Hepatocyte (in vitro differentiated cells): ENCODE measurements at places on chromosomes 11 and 22. TPM values are rescaled to one million over a fixed set of nuclear protein-coding genes. Genes with fewer than 3 reads are reported as not detected.

DNA sequence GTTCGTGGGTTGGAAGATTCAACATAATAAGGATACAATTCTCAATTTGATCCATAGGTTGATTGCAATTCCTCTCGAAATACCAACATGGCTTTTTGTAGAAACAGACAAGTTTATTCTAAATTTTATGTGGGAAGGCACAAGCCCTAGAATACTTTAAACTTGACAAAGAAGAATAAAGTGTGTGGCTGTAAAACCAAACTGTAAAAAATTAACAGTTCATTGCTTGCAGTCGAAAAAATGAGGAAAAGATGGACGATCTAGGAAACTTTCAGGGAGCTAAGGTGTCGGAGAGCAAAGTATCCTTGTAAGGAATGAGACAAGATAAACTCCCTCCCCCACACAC lies 1.0 kb upstream of the GLB1L3 start:
- no peak for DNase-seq

DNA sequence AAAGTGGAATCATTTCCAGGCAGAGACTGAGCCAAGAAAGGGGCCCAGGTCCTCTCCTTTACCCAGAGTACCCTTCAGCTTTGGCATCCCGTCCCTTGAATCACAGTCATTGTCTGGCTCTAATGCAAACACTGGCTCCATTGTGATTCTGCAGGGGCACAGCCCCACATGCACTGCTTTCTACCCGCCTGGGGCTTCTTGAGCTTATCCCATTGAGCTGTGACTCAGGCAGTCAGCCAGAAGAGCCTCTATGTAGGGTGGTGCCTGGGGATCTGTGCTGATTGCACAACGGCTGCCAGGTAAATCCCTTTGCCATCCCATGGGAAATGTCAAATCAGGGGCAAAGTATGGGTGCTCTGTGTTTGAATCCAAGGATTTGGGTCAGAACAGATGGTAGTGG lies 88.9 kb downstream of the RASSF10 start:
- DNase-seq, result no peak

DNA sequence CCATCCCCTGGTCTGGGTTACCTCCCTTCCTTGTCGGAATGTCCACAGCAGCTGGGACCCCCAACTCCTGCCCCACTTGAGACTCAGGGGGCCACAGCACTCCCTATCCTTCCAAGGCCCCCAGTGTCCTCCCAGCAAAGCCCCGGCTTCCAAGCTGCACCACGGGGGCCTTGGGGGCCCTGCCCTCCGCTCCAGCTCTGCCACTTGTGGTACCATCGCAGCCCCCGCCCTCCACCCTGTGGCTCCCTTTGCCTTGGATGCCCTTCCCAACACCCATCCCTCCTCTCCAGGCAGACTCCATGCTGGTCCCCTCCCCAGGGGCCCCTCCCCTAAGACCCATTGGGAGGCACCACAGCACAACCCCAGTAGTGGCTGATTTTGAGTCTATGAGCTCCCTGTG lies 17.3 kb downstream of the TMEM258 start:
- DNase-seq, result no peak

DNA sequence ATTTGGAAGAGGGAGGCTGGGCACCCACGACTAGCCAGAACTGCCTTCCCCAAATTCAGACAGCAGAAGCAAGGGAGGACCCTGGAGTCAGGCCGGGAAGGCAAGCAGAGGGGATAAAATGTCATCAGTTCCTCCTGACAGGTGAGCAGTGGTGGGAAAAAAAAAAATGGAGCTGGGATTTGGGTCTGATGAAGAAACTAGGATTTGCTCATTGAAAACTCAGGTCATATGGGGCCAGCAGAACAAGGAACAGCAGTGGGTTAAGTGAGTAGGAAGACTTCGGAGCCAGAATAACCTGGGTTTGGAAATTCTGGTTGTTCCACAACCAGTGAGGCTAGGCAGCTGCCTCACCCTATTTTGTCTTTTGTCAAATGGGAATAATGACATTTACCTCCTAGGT lies 28.9 kb upstream of the DRD2 start:
- DNase-seq, result no peak

- DNase-seq, result peak; percentile 52
These were observed 120.9 kb downstream of the ME3 start for GRCh38 chr11:86551288-86552092.

- DNase-seq, result peak; percentile 31
These were observed 69.0 kb downstream of the LARGE1 start for GRCh38 chr22:33851240-33851639.

TNNI2 gene
- 0.73 and 2.4 TPM in 2 replicates for total RNA-seq

- DNase-seq, result no peak
These were observed 181.1 kb downstream of the HIPK3 start for GRCh38 chr11:33438301-33438700.

TAGLN gene
- 126 and 150 TPM in 2 replicates for total RNA-seq

DNA sequence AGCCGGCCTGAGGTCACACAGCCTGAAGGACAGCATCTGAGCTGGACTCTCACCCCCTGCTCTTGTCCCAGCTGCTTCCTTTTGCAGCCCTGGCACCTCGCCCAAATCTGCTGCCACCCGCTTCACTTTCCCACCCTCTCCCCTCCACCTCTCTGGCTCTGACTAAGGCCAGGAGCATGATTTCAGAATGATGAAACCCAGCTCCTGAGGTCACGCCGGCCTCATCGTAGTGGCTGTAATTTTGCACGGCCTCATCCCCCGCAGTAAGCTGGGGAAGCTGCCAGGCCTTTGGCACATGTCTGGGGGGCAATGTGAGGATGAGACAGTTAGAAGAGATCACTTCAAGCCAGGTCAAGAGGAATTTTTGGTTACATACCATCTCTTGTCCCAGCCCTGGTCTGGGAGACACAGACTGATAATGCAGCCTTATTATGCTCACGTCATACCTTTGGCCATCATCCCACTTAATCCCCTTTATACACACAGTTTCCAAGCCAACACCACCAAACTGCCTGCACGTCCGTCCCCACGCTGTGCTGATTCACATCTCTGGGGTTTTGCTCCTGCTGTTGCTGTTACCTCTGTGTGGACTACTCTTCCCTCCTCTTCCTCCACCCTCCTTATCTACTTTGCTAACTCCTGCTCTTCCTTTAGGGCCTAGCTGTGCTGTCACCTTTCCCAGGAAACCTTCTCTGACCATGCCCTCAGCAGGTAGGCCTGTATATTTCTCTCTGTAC lies 58.1 kb downstream of the CHRDL2 start:
- peak; percentile 77 for DNase-seq

- no peak for DNase-seq
These were observed 394.4 kb downstream of the OPCML start for GRCh38 chr11:133137939-133138338.

GGT5 gene
- total RNA-seq, result 5.8 and 9.8 TPM in 2 replicates

- DNase-seq, result no peak
These were observed 1.3 kb downstream of the HPS5 start for GRCh38 chr11:18320617-18321016.

SNX32 gene
- 2.3 and 2.9 TPM in 2 replicates for total RNA-seq

DNA sequence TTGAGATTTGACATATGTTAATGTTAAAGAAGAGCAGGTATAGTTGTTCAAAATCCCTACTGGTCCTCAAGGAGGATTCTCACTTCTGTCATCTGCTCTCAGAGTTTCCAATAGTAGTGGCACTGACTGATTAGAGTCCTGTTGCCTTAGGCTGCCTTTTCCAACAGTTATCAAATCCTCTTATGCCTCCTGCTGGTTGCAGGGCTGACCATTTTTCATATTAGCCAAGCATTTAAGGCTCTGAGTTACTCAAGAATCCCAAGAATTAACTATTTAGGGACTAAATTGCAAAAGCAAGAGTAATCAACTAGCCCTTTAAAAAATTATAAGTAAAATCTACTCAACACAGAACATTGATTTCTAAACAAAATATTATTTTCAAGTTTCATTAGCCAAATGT lies 212.0 kb upstream of the CHORDC1 start:
- DNase-seq, result peak; percentile 44

- no peak for DNase-seq
These were observed 60.3 kb downstream of the AASDHPPT start for GRCh38 chr11:106137758-106138157.

DNA sequence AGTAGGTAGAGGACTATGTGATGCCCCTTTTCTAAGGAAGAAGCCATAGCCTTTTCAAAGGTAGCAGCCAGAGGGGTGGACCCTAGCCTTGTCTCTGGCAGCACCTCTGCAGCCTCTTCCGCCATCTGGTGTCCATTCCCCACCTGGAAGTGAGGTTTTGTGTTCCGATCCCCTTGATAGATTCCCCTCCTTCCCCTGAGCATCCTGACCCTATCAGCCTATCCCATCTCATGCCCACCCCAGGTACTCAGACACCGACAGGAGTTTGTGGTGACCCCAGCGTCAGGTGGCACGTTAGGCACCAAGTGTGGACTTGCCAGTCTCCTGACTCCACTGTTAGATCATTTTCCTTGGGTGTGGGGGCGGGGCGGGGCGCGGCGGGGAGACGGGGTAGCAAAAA lies 398 bp upstream of the FAM89B start:
- DNase-seq, result peak; percentile 70

DNA sequence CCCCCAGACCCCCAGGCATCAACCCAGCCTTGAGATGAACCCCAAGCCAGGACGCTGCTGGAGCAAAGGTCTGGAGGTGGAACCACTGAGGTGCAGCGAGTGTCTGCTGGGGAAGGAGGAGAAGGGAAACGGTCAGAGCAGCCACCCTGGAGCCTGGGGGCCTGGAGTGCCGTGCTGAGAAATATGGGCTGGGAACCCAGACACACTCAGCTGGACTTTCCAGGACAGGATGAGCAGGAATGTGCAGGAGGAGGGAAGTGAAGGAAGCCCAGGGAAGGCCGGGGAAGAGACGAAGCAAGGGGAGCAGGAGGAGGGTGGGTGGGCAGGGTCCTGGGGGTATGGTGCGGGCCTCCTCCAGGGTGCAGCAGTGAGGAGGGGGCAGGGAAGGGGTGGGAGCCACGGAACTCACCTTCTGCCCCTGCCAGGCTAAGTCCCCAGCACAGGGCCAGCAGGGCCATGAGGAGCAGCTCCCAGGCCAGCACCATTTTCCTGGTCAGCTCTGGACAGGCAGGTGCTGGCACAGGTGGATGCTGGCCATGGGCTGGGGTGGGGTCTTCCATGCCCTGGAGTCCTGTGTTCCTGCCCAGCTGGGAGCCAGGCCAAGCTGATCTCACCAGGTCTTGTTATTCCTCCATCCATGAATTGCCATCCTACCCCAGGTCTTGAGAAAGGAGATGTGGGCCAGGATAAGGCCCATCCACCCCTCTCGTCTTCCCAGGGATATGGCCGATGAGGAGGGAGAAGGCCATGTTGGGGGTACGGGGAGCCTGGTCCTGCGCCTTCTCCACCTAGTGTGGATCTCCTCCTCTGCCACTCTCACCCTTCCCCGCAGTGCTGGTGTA lies 40.0 kb downstream of the CSF2RB start:
- no peak for DNase-seq

- DNase-seq, result no peak
These were observed 2310.2 kb downstream of the LRRC4C start for GRCh38 chr11:39149214-39149613.

- DNase-seq, result no peak
These were observed 144.5 kb downstream of the DBX1 start for GRCh38 chr11:20015529-20016427.

CD3D gene
- total RNA-seq, result 0.92 and 2.3 TPM in 2 replicates

- no peak for DNase-seq
These were observed 99.3 kb downstream of the CWC15 start for GRCh38 chr11:94873916-94874540.

DNA sequence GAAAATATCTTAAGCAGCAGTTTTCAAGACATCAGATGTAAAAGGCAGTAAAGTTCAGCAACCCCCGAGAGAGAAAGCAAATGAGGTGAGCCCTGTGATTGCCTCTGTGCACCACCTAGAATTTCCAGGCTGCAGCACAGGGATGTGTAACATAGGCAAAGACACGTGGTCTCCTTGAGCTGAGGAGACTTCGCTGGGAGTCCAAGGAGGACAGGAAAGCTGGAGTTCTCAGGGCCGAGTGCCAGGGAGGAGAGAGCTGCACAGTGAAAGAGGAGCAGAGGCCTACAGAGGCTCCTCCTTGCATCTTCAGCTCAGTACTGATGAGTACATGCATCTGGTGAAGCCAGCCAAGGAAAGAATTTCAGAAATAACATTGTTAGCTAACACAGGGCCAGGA lies 17.6 kb upstream of the TOLLIP start:
- DNase-seq, result no peak

- no peak for DNase-seq
These were observed 308.8 kb downstream of the TBC1D22A start for GRCh38 chr22:47071078-47071806.

CABP4 gene
- not detected in 2 replicates for total RNA-seq

GRCh38 chr11:65423516-65424204 lies 1.1 kb downstream of the NEAT1 start:
- no peak for DNase-seq

- no peak for DNase-seq
These were observed 375.0 kb downstream of the NTM start for GRCh38 chr11:131745405-131745804.

- DNase-seq, result no peak
These were observed 125.9 kb upstream of the SYT13 start for GRCh38 chr11:45412051-45412471.

ASRGL1 gene
- 5.1 and 9.5 TPM in 2 replicates for total RNA-seq

DNA sequence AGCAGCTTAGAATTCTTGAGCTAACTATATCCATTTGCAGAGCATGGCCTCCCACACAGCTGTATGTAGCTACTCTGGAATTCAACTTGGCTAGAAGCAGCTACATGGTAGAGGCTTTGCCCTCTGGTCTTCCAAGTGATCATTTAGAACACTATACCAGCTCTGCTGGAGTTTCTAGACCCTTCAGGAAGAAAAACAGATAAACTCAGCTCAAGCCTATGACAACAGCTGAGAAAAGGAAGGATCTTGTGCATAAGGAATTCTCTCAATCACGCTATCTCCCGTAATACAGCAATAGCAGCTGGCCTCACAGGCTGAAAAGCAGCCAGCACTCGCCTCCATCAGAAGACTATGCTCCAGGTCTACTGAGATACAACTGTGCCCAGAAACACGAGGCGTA lies 50.6 kb upstream of the APOA1 start:
- no peak for DNase-seq

C11orf65 gene
- total RNA-seq, result 0.50 and 1.0 TPM in 2 replicates

- no peak for DNase-seq
These were observed 57.8 kb upstream of the ARHGAP32 start for GRCh38 chr11:129249923-129250322.

SCGB1A1 gene
- not detected in 2 replicates for total RNA-seq

HYLS1 gene
- total RNA-seq, result 4.1 and 5.7 TPM in 2 replicates

GRCh38 chr22:22954656-22955055 lies 67.0 kb downstream of the IGLL5 start:
- peak; percentile 60 for DNase-seq

- no peak for DNase-seq
These were observed 4.6 kb upstream of the SYNGR1 start for GRCh38 chr22:39345231-39345630.

- DNase-seq, result no peak
These were observed 1305.4 kb downstream of the BRD1 start for GRCh38 chr22:48522271-48522670.

GRCh38 chr22:28841111-28841510 lies 40.7 kb upstream of the XBP1 start:
- no peak for DNase-seq

DNA sequence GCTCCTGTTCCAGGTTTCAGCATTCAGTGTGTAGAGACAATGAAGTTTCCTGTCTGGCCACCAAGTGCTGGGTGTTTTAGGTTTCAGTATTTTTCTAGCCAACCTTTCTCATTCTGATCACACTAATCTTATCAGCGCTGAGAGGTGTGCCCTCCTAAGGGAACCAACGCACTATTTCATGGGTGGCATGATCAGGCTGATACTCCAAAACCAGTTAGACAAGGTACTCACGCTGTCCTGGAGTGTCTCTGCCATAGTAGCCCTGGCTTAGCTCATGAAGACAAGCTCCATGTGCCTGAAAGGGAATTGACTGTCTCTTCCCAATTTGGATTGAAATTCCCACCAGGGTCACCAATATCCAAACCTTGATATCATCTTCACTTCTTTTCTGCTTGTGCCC lies 8.0 kb upstream of the RAB38 start:
- no peak for DNase-seq

- DNase-seq, result no peak
These were observed 267.4 kb upstream of the NCAM1 start for GRCh38 chr11:112693781-112694180.
